NCI-H748 treated with DMSO at 0.1 percent for 48 hours (cell line): ENCODE measurements at places on chromosomes 1 and 21.

GRCh38 chr1:195218428-195219212, 1389.6 kb downstream of the KCNT2 start:
- no peak for DNase-seq

DNA sequence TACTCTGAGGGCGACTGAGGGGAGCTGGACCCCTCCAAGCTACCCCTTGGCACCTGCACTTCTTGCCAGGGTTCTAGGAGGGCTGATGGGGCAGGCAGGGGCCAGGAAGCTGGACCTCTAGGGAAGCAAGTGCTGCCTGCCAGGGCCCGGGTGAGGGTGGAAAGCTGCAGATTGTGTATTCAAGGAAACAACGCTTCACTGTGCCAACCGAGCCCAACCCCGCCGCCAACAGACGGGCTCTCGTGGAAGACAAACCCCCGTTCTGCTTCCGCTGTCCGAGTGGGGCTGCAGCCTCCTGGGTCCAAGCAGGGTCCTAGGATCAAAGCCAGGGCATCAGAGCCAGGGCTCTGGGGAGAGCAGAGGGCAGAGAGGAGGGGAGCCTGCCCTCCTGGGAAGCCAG, 3.2 kb downstream of the EFHD2 start:
- no peak for DNase-seq

DNA sequence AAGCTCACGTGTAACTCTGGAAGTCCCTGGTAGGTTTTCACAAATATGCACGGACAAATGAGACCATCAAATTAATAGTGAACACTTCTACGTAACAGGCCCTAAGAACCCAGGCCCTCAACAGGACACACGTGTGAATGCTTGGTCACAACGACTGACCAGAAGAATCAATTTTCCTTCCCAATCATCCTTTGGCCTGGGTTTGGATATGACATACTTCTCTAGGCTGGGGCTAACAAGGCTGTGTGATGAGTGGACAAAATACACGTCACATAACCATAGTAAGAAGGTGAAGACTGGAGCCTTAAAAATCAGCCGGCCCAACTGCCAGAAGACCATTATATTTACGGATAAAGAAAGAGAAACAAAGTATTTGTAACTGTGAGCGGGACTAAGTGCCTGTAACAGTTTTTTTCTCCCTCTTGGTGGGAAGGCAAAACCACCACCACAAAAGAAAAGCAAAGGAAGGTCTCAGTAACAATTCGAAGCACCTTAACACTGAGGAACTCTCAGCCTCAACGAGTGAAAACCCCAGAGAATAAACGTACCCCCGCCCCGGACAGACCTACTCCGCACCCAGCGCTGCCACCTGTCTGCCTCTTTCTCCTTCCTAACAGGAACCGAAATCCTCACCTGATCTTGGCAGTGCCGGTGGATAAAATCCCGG, 450 bp downstream of the SDE2 start:
- DNase-seq = no peak

DNA sequence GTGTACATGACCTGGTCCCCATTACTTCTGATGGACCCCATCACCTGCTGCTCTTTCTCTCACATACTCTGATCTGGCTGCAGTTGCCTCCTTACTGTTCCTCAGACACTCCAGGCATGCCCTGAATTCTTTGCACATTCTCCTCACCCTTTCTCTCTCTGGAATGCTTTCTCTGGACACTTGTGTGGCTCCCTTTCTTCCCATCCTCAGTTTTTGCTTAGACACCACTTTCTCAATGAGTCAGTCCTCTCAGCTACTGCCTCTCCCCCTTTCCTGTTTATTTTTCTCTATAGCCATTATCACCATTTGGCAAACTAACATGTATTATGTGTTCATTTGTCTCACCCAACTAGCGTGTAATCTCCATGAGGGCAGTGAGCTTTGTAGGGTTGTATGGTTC, 28.1 kb downstream of the PLXNA2 start:
- DNase-seq = no peak

DNA sequence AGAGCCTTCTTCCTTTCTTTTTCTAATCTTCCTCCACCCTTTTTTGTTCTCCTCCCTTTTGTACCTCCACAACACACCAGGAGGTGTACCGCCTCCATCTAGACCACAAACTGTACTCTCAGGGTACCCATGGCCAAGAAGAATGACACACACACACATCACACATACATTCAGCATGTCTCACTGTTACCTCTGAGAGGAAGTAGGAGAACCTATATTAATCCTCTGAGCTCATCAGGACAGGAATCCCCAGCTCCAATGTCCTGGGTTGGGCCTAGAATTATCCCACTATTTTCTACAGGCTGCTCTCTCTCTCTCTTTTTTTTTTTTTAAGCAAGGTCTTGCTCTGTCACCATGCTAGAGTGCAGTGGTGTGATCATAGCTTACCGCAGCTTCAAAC, 36.7 kb downstream of the ATP2B4 start:
- no peak for DNase-seq

DNA sequence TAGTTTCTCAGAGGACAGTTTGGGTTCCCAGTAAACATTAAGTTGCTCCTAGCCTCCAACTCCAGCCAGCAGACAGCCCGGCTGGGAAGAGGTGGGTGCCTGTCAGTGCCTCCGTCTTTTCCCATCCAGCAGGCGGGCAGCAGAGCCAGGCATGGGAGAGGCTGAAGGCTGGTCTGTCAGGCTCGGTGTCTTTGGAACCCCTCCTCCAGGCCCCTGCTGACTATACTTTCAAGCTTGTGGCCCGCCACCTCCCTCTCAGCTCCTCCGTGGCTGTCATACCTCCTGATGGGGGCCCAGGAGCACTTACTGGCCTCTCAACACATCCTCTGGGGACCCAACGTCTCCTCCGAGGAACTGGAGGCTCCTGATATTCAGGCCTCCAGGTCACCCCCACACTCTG, 140.9 kb downstream of the ACTL8 start:
- no peak for DNase-seq

DNA sequence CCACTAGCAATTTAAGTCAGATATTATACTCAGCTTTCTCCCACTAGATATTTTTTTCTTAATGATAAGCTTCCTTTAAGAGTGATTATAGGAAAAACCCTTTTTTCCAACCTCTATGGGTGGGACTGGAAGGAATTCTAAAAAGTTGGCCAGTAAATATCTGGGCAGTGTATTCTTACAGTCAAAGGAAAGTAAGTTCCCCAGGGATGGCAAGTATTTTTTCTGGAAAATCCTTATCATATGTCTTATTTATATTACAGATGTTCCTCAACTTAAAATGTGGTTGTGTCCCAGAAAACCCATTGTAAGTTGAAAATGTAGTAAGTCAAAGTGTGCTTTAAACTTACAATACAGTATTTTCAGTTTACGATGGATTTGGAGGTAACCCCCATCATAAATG, 29.2 kb downstream of the CMPK1 start:
- no peak for DNase-seq

- no peak for DNase-seq
Measured at GRCh38 chr1:231660198-231660597, 33.6 kb downstream of the DISC1 start.

GRCh38 chr1:85065550-85065949, 17.2 kb upstream of the MCOLN3 start:
- peak; percentile 25 for DNase-seq

- no peak for DNase-seq
Measured at GRCh38 chr1:205572421-205572820, 59.4 kb downstream of the ELK4 start.

- no peak for DNase-seq
Measured at GRCh38 chr1:38558500-38559445, 300.8 kb downstream of the RRAGC start.

DNA sequence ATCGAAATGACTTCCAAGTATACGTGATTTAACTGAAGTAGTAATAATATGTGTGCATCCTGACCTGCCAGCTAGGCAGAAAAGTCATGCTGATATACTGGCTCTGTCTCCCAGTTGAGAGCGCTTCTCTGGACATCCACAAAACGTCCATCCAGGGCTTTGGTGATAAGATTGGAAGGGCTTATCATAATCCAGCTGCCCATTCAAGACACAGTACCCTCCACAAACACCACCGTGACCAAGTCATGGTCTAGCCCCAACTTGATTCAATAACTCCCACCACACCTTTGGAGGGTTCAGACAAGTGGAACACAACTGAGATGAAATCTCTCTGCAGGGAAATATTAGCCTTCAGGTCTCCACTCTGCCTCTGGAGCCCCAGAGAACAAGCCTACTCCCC, 76.2 kb downstream of the CD46 start:
- no peak for DNase-seq

DNA sequence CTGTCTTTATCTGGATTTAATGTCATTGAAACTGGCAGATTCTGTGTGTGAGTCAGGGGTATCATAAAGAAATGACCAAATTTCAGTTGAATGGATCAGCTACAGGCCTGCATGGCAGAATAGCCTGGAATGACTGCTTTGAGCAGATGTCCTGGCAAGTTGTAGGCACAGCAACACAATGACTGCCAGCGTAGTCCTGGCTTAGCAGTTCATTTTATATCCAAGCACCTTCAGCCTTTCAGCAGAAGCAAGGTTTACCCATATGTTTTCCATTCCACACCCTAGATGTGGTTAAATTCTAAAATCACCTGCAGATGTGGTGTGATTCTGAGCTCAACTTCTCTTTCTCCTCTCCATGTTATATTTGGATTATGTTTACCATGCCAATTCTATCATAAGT, 22.3 kb upstream of the PTGFR start:
- DNase-seq = no peak

DNA sequence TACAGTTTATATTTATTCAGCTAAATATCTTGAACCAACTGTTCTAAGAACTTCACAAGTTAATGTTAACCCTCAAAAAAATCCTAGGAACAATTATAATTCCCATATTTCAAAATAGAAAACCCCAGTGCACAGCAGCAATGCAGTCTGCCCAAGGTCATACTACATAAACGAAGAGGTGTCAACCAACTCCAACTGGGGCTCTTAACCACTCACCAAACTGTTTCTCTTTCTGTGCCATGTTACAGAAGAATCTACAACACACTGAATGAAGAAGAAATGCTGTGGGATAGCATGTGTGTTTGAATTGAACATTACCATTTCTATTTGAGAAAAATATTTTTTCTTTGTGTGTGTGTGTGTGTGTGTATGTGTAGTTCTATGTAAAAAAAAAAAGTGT, 35.7 kb downstream of the EIF4G3 start:
- no peak for DNase-seq

- DNase-seq = no peak
Measured at GRCh38 chr1:54237586-54237985, 37.6 kb downstream of the MRPL37 start.

DNA sequence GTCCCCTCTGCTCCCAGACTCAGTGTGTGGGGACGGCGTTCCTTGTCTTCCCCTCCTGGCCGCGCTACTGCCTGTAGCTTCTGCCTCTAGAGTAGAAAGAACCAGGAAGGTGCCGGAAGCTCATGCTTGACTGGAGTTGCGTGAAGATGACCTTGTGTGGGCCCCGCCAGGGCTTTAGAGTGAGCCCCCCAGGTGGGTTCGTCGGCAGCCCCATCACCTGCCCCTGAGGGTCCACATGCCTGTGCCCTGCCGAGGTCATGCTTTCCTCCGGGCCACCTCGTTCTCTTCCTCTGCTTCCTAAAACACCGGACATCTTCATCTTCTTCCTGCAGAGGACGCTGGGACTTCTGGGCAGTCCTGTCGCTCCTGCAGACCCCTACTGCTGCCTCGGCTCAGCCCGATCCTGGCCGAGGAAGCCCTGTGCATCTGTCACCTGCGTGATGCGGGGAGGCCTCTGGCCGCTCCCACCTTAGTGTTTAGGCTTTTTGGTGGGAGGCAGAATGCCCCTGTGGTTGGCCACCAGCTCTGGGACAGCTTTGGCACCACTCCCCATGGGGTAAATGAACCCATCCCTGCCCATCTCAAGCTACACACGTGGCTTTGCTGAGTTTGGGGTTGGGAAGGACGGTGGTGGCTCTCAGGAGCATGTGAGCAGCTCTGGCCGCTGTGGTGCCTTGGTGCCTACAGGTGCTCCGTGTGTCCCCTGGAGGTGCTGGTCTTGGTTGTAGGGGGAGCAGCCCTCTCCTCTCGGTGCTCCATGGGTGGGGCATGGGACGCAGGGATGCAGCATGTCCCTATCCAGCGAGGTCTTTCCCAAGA, 12.3 kb downstream of the OBSCN start:
- no peak for DNase-seq

DNA sequence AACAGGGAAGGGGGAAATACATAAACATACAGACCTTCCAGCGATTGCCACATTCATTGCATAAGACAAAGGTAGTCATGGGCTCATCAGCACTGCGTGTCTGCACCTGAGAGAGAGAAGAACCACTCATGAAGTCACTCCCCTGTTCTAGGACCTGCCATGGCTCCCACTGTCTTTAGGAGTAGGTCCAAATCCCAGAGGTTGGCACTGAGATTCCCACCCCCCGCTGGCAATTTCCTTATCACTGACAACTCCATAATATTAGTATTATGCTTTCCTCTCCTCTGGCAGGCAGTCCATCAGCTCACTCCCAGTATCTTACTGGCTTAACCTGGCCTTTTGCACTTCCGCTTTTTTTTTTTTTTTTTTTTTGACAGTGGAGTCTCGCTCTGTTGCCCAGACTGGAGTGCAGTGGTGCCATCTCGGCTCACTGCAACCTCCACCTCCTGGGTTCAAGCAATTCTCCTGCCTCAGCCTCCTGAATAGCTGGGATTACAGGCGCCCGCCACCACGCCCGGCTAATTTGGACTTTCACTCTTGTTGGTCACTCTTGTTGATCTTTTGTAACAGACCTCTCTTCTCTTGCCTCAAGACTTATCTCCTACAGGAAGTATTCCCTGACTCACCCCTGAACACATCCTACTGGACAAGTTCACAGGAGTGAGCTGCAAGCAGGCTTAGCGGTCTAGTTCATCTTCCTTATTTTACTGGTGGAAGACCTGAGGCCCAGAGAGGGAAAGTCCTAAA, 14.8 kb upstream of the ZNF436 start:
- no peak for DNase-seq

GRCh38 chr1:177286396-177286795, 115.6 kb downstream of the BRINP2 start:
- DNase-seq = no peak

DNA sequence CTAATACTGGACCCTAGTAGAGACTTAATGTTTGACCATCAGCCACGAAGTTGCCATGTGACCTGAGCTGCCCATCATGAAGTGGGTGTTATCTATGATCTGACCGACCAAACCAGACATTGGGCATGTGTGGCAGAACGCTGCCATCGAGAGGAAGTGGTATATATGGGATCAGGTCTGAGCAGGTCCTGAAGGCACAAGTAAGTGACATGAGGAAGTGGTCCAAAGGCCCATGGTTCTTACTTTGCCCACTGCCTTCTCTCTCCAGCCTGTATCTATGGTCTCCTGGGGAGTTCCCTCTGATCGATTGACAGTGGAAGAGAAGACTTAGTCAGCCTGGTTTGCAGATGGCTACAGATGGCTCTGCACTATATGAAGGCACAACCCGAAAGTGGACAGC, 7.9 kb downstream of the SPSB1 start:
- DNase-seq = no peak

- no peak for DNase-seq
Measured at GRCh38 chr1:12715896-12716437, at the start of gene AADACL3. Gene AADACL3, plus strand, starts transcription at chr1:12716110. Its CDS starts 67 bp downstream, at chr1:12716177.

GRCh38 chr1:10776190-10776905, 20.1 kb downstream of the CASZ1 start:
- DNase-seq = no peak
